ENCODE measurements at places on chromosomes 13 and 19.
A peak's percentile ranks its signal among the peaks of the same experiment; 100 is the strongest.

DNA sequence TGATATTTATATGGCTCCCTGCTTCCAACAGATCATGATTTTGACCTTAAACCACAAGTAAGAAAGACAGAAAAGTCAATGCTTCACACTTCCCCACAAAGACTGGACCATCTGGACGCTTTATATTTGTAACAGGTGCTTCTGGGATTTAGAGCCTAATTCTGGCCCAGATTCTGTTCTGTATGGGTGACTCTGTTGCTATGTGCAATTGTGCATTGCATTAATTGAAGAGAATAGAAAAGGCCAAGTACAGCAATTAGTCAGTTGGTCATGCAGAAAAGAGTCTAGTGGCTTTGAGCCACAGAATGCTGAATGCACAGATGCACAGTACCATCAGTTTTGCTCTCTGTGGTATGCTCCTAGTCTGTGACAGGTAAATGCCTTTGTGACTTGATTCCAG, 657.4 kb upstream of the ATXN8OS start:
- DNase-seq: no peak

- peak; percentile 94 for DNase-seq
Observed at GRCh38 chr19:17794731-17795494, at the start of gene B3GNT3. Gene B3GNT3, plus strand, starts transcription at chr19:17795138. Its CDS starts 12,670 bp downstream, at chr19:17807808.

DNA sequence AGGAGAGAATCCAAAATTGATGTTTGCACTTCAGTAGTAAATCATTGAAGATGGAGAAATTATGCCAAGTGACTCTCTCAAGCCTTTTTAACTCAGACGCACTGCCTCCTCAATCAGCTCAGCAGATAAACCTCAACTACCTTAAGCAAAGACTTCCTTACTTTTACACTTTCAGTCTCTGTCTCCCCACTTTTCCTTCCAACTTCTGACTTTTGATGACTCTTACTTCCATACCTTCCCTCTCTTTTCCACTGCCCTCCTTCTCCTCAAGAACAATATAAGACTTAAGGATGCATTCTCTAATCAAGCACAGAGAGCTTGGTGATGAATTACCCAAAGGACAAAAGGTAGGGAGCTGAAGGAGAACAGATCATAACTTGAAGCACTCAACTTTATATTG, 4.8 kb upstream of the DACH1 start:
- DNase-seq: no peak

DNA sequence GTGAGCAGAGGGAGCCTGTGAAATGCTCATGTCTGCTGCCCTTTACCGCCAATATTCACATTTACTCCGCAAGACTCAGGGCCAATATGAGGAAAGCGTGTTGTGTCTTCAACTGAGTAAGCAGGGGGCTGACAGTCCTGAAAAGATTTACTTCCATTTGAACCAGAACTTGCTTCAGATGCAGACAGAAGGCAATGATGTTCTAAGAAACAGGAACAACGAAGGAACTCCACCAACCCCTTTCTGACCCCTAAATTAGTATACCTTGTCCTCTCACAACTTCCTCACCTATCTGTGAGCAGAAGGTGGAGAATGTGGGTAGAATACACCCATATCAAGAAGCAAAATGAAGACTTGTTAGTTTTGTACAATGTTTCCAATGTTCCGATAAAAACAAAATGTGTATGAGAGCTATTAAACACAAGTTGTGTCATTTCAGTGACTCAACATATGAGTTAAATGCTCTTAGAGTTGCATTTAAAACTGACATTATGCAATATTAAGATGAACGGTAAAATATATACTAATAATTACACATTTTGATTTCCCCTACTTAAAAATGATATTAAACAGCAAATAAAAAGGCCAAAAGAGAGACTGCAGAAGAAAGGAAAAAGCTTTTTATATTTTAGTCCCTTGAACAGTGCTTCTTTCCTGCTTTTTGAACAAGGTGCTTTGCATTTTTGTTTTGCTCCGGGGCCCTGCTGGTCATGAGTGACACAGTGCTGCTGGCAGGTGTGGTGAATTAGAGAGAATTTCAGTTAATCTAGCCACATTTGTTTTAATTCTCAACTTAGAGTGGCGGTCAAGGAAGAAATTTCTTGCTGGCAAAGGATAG, 16.0 kb downstream of the TMEM272 start:
- no peak for DNase-seq

DNA sequence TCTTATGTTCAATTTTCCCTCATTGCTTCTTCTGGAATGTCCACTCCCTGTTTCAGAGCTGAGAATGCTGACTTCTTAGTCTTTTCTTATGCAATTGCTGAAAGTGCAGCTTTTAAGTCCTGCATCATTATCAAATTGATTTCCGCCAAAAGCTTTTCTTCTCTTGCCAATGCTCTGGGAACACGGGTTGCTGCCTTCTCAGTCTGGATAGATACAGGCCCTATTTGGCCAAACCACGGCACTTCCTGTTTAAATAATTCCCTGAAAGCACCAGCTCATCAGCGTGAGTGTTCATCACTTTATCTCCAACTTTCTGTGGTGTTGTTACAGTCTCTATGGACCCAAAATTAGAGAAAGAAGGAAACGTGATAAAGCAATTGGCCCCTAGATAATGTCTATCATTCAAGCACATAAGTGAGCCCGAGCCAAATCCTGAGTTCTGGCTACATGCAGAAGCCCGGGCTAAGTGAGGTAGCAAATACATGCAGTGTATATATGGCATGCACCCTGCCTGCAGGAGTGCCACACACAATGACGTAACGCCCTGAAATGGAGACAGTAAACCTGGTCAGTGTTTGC, 85.7 kb downstream of the CYSLTR2 start:
- DNase-seq: no peak

GRCh38 chr13:40777809-40778175, 6.8 kb upstream of the MRPS31 start:
- no peak for DNase-seq

- no peak for DNase-seq
Observed at GRCh38 chr13:113113846-113114271, 8.3 kb downstream of the F7 start.

DNA sequence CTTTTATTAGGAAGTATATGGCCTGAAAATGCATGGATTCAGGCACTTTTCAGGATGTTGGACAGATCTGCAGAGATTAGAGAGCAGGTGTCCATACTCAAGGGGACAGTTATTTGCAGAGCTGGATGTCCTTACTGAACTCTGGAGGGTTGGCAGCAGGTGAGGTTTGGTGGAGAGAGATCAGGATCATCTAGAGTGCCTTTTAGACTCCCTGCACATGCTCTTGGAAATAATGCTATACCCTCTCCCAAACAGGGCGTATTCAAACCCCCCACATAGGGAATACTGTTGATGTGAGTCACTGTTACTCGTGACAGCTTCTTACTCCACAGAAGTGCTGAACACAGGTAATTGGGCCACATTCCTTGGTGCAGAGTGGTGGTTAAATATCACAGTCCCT, 725.7 kb upstream of the SGCG start:
- DNase-seq: no peak

- no peak for DNase-seq
Observed at GRCh38 chr13:52707375-52707774, 32.2 kb downstream of the CNMD start.

GRCh38 chr13:98368019-98368418, 190.9 kb upstream of the RNF113B start:
- no peak for DNase-seq

DNA sequence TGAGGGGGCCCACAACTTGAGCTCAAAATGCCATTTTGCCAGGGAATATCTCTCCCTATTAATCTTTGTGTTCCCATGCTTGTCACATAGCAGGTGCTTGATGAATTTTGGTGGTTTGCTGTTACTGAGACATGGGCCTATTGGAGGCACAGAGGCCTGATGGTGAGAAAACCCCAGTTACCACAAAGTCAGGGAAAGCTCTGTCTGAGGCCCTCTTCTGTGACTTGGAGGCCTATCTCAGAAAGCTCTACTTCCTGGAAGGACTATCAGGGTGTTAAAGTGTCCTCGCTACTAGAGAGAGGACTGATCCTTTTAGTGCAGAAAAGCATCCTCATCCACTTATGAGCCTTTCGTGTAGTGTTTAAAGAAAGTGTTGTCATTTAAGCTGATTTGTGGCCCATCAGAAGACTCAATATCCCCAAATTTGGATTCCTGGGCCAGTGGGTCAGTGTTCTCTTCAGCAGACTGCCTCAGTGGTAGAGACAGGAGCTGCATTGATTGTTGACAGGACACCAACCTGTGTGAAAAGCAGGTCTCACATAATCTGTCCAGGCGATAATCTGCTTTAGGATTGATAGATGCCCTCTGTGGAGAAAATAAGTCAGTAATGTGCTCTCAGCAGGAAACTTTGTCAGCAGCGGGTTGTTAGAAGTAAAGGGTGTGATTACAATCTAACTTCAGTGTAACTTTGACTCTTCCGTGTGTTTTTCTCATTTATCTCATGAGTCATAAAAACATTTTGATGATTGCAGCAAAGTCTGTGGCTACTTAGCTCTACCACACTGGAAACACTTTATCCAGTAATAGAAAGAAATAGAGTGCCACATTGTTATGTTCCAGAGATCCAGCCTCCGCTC, 121.0 kb downstream of the AKAP11 start:
- DNase-seq: no peak

DNA sequence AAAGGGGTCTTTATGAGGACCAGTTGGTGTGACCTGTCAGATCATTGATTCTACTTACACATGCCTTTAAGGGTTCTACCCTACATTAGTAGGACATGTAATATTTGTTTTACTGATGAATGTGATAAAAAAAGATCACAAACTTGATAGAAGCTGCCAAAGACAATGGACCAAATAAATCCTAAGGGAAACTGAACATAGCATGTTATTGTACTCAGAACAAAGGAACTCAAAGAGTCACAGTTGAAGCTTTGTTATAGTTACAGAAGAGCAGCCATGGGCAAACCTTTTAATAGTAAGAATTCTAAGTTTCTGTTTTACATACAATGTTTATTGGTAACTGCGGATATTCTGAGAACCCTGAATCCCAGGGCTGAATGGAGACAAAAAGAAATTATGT, 780.1 kb downstream of the SLITRK6 start:
- no peak for DNase-seq

- no peak for DNase-seq
Observed at GRCh38 chr13:110580800-110581199, 19.3 kb upstream of the RAB20 start.

DNA sequence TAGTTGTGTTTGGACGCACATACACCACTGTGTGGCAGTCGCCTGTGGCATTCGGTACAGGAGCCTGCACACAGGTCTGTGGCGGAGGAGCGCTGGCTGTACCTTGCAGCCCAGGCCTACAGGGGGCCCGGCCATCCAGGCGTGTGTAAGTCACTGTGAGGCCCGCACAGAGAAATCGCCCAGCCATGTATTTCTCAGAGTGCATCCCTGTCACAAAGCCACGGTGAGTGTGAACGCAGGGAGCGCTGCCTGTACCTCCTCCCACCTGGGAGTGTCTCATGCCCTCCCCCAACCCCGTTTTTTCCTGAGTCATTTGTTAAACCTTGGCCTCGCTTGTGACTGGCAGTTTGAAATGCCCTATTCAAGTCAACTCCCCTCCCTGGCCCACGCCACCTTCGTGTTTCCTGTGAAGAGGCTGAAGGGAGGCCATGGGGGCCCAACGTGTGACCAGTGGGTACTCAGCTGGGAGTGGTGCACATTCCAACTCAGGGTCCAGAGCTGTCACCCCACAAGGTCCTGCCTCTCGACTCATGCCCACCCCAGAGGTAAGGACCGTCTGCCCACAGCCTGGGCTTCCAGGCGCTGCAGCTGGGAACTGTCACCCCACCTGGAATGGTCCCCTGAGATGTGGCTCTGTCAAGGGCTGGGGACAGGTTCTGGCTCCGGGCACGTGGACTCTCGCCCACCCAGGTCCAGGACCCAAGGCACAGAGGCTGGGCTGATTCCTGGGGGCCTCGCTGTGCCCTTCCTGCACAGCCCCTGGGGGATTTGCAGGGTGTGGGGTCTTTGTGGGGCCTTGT, 11.6 kb upstream of the RASA3 start:
- DNase-seq: no peak

- no peak for DNase-seq
Observed at GRCh38 chr13:22836475-22836874, 344.3 kb upstream of the SGCG start.

DNA sequence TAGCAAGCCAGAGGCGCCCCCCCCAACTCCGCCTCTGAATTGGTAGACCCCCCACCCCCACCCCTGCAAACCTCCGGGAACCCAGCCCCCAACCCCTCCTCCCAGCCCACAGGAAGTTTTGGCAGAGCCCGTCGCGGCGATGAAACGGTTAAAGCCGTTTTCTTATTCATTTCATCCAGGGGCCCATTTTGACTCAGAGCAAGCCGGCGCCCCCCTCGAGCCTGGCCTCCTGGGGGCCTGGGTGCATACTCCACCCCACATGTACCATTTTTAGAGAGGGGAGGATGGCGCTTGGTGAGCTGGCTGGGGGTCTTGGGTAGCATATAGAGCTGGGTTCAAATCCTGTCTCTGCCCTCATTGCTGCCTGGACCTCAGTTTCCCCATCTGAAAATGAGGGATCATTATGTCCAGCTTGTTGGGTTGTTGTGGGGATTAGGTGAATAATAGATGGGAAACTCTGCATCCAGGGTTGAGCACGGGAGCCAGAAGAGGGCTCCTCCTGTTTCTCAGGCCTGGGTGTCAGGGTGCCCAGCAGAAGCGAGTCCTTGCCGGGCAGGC, 7.9 kb upstream of the JUNB start:
- DNase-seq: no peak

- DNase-seq: peak; percentile 10
Observed at GRCh38 chr13:46885018-46885417, 11.8 kb downstream of the HTR2A start.

DNA sequence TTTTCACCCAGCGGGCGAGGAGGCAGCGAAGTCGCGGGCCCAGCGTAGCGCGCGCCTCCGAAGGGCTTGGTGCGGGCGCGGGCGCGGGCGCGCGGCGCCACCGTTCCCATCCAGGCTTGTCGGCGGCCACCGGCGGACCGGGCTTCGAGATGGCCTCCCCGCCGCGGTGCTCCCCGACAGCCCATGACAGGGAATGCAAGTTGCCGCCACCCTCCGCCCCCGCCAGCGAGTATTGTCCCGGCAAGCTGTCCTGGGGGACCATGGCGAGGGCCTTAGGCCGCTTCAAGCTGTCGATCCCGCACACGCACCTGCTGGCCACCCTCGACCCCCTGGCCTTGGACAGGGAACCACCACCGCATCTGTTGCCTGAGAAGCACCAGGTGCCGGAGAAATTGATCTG, at the start of gene WDR88:
WDR88 (plus strand) TSS at position 94 of the 400 bp plus-strand sequence; CDS start at position 150, 56 bp downstream.
- no peak for DNase-seq

GRCh38 chr19:48239120-48239519, 16.6 kb downstream of the CARD8 start:
- no peak for DNase-seq

DNA sequence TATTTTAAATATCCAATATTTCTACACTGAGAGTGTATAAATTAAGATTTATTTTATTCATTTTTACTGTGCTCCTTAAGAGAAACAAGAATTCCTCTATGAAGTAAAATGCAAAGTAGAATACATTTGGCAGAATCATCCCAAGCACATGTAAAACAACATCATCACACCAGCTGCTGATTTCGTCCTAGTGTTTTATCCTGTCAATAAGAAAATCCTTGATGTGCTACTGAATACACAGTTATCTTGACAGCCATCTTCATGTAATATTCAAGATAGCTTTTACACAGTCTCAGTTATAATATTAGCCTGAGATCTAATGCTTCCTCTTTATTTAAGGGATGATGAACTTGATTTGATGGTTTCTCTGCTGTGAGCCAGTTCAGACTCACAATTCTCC, 282.4 kb downstream of the MZT1 start:
- no peak for DNase-seq
